ENCODE measurements at places on chromosomes 7 and 10.

- DNase-seq, result no peak
Observed at GRCh38 chr10:59688921-59689351, 20.7 kb downstream of the SLC16A9 start.

GRCh38 chr10:103643381-103643780 is 149.9 kb downstream of the NEURL1 start:
- no peak for DNase-seq

DNA sequence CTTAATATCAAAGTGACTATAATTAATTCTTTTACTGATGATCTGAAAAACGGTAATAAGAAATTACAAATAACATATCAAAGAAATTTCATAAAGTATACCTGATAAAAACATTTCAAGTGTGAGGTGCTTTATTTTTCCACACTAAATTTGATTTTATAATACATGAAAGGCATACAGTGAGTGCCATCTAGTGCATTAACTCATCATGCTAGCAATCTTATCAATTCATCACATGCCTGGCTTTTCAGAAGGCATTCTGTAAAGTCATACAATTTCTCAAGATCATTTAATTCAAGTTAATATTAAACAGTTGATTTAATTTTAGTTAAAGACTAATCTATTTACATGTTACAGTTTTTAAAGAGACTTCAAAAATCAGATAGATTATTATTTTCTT is 1020.9 kb downstream of the GATA3 start:
- DNase-seq, result no peak

DNA sequence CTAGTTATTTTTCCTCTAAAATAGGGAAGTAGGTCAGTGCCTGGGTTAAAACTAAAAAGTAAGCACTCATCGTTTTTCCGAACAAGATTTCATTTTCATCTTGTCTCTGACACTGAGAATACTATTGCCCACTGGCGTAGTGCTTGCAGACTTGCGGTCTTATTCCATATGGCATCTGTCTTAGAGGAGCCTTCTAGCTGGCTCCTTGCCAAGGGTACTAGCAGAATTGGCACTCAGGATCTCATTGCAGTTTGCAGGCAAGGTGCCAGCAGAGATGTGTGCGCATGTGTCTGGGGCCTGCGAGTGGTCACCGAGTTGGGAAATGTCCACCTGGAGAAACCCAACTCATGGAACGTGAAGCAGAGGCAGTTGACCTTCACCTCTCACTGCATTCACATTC is 143.4 kb downstream of the CELF2 start:
- no peak for DNase-seq

DNA sequence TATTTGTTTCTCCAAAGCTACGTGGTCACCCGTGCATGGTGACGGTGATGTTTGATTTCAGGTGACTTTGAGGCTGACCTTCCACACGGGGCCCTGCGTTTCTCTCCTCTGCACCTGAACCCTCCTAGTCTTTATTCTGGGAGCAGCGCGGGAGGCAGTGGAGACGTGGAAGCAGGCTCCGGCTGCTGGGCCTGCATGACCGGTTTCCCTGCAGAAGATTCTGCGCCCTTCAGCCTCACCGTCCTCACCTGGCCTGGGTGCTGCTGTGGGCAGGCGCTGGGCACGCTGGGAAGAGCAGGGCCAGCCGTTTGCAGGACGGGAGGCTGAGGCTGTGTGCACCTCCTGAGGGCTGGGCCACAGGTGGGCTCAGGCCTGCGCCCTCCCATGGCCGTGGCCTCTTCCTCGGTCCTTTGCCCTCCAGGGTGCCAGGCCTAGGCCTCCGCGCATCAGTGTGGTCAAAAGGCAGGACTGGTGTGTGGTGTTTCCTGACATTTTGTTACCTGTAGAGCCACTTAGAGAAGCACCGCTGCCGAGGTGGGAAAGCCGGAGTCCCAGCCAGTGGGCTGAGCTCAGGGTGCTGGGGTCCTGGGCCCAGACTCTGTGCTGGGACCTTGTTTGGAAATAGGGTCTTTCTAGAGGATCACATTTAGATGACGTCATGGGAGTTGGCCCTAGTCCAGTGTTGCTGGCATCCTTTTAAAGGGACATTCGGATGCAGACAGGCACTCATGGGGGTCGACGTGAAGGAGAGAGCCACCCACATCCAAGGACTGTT is 478.3 kb downstream of the DNAJB6 start:
- no peak for DNase-seq

DNA sequence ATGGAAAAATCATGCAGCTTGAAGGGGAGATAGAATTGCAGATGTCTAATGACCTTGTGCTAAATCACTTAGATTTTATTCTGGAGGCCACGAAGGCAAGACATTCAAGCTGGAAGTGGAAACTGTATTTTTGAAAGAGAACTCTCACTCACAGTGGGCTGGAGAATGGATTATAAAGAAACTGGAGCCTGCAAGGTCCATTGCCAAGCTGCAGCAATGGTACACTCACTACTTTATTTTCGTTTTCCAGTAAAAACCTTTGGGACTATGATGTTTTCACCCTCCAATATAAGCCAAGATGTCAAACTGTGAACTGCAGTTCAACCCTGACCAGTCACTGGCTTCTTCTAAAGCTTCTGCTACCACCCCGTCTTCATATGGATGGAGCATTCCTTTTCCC is 62.0 kb downstream of the SKIDA1 start:
- no peak for DNase-seq

DNA sequence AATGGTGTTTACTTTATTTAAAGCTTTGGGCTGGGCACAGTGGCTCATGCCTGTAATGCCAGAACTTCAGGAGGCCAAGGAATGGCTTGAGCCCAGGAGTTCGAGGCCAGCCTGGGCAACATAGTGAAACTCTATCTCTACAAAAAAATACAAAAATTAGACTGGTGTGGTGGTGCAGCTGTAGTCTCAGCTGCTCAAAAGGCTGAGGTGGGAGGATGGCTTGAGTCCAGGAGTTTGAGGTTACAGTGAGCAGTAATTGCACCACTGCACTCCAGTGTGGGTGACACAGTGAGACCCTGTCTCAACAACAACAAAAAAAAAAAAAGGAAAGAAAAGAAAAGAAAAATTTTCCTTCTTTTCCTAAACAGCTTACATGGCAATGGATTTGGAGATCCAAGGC is 22.0 kb downstream of the SLC16A9 start:
- no peak for DNase-seq

- no peak for DNase-seq
Observed at GRCh38 chr7:117731455-117731854, 141.8 kb downstream of the CTTNBP2 start.

GRCh38 chr7:24842449-24843241 is 85.4 kb upstream of the GSDME start:
- no peak for DNase-seq

- DNase-seq, result no peak
Observed at GRCh38 chr10:42980553-42981357, 96.1 kb upstream of the RET start.

- DNase-seq, result no peak
Observed at GRCh38 chr7:39527296-39527695, 38.9 kb upstream of the YAE1 start.

Data from cortex of kidney (tissue), 1 donor.